ENCODE measurements at places on chromosomes 11 and 22.

GRCh38 chr11:7143908-7144307 is 55.1 kb downstream of the RBMXL2 start:
- no peak for DNase-seq

- DNase-seq: no peak
Measured at GRCh38 chr22:31036671-31037550, 44.2 kb upstream of the SMTN start.

DNA sequence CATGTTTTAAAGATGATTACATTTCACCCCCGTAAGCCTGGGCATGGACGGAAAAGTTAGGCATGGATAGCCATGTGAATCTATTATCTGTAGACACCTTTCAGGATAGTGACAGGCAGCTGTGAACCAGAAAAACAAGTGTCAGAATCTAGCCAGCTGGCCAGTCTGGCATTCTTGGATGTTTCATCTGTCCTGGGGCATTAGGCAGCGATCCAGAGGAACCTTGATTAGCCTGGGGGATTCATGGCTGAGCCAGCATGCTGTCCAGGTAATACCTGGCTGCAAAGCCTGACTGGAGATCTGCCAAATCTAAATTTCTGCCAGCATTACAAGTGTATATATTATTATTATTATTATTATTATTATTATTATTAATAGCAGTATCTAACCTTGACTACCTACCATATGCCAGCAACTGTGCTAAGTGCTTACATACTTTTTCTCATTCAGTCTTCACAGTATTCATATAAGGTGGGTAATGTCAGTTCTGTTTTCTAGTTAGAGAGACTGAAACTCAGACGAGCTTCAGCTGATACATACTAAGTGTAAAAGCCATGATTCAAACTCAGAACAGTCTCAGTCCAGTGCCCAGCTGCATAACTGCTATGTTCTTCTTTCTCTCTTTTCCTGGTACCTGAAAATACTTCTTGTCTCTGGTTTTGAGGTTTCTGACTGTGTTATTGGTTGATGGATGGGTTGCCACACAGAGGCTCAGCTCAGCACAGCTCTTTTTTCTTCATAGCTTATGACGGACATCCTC is 12.8 kb downstream of the BMAL1 start:
- no peak for DNase-seq

DNA sequence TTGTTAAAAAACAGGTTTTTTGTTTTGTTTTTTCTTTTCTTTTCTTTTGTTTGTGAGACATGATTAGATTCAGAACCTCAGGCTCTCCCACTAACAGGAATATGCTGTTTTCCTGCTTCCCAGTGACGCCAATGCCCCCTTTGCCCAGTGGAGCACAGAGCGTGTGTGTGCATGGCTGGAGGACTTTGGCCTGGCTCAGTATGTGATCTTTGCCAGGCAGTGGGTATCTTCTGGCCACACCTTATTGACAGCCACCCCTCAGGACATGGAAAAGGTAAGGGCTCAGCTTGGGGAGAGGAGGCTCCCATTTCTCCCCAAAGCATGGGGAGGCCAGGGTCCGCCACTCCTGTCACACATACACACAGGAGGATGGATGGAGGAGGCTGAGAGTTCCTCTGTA is 25.0 kb downstream of the CYB5R2 start:
- DNase-seq: no peak

DNA sequence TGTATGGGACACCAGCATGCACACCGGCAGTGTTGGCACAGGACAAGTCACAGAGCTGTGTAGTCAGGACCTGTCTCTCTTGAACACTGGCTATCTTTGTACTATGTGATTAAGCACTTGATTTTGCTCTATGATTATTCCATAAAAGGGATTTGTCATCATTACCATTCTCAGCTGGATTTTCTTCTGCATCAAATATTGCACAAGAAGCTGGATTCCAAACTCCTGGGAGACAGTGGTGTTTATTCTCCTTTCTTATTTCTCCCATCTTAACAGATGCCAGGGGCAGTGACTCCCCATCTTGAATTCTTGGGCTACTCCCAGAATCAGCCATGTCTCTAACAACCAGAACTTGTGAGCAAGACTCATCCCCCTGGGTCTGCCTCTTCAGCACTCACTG is 62.5 kb upstream of the GNAZ start:
- no peak for DNase-seq

DNA sequence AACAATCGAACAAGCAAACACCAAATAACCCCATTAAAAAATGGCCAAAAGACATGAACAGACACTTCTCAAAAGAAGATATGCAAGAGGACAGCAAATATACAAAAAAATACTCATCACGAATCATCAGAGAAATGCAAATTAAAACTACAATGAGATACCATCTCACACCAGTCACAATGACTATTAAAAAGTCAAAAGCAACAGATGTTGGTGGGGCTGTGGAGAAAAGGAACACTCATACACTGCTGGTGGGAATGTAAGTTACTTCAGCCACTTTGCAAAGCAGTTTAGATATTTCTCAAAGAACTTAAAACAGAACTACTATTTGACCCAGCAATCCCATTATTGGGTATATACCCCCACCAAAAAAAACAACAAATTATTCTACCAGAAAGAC is 51.3 kb upstream of the FLI1 start:
- DNase-seq: no peak

DNA sequence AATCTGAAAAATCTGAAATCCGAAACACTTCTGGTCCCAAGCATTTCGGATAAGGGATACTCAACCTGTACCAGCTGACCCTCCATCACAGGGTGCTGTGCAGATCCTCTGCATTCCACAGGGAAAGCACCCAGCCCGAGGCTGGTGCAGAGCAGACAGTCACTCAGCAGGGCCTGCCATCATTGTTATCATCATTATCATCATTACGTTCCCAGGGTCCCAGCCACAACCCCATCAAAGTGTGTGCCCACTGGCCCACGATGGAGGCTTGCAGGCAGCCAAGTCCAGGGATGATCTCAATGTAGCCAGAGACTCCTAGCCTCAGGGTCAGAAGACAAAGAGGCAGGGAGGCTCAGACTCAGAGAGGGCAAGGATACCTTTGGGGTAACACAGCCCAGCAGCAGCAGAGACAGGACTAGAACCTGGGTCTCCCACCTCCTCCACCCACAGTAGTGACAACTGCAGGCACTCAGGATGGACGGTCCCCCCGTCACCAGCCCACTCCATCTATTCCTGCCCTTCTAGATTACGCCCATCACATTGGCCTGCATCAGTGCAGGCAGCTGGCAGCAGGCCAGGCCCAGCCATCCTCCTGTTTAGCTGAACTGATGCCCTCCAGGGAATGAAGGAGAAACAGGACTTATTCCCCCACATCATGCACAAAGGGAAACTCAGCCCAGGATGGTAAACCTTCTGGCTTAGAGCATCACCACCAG is 10.3 kb downstream of the GAL3ST1 start:
- no peak for DNase-seq

DNA sequence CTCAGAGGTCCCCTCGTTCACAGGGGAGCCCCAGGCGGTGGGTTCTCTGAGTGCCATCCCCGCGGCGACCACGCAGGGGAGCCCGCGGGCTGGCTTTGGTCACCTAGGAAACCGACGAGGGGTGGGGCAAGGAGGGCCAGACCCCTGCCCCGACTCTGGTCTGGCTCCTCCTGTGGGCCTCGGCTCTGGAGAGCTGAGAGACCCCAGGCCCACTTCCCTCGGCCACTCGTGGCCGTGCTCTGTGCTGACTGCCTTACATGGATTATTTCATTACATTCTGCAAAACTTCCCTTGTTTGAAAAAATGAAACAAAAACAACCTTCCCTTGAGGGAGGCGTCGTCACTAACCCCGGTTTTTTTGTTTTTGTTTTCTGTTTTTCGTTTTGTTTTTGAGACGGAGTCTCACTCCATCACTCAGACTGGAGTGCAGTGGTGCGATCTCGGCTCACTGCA is 15.1 kb upstream of the CYTH4 start:
- peak; percentile 79 for DNase-seq
